ENCODE measurements at places on chromosomes 4 and X. TPM values are rescaled to one million over a fixed set of nuclear protein-coding genes. Genes with fewer than 3 reads are reported as not detected.

The SPOCK3 gene
- 0.06 TPM for total RNA-seq

The NAP1L2 gene
- not detected for total RNA-seq

The ZGRF1 gene
- 7.1 TPM for total RNA-seq

The GPR82 gene
- not detected for total RNA-seq

The ENAM gene
- 0.14 TPM for total RNA-seq

The LINC00632 gene
- total RNA-seq, result 0.29 TPM

The MAGEA2 gene
- total RNA-seq, result not detected

The EVC2 gene
- total RNA-seq, result 9.3 TPM

The EMCN gene
- not detected for total RNA-seq

The FAM9C gene
- total RNA-seq, result not detected

The RBM46 gene
- total RNA-seq, result 0.40 TPM

The APOO gene
- 40.8 TPM for total RNA-seq

The MAGEC1 gene
- not detected for total RNA-seq

The NSUN7 gene
- 4.6 TPM for total RNA-seq

The SRPX gene
- total RNA-seq, result 32.0 TPM

The GAGE12J gene
- not detected for total RNA-seq
